ENCODE measurements at places on chromosomes 1 and 21.

DNA sequence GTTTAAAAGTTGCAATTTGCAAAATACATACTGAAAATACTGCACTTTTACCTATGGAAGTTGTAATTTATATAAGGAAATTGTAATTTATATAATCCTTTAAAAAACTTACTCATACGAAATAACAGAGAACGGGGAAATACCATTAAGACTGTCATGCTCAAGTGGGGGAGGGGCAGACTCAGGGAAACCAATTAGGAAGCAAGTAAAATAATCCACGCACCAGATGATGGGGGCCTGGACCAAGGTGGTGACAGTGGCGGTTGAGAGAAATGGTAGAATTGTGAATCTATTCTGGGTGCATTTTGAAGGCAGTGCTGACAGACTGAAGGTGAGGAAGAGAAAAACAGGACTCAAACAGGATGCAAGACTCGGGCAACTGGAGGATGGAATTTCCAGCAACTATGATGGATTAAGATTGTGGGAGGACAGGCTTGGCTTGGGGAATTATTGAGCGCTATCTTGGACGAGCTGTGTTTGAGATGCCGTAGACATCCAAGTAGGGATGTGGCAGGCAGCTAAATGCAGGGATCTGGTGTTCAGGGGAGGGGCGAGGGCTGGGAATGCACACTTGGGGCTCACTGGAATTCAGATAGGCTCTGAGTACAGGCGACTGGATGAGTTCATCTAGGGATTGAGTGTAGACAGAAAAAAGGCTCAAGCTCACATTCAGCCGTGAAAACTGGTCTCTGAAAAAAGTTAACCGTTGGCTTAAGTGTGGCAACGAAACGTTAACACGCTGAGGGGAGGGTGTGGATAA is 977 bp downstream of the LCA5L start:
- peak; percentile 26 for DNase-seq

GRCh38 chr1:166933633-166934032 is 41.7 kb downstream of the ILDR2 start:
- DNase-seq, result no peak

DNA sequence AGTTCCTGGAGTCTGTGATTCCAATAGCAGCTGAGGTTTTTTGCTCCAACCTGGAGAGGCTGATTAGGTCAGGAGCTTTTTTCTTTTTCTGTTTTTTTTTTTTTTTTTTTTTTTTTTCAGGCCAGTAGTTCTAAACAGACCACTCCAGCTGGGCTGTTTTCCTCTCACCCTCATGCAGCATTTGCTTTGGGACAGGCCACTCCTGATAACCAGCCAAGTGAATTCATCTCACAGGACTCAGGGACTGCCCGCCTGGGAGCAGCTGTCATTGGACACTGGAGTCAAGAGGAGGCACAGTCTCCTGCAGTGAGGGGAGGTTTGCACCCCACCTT is 22.9 kb downstream of the PLXNA2 start:
- no peak for DNase-seq

DNA sequence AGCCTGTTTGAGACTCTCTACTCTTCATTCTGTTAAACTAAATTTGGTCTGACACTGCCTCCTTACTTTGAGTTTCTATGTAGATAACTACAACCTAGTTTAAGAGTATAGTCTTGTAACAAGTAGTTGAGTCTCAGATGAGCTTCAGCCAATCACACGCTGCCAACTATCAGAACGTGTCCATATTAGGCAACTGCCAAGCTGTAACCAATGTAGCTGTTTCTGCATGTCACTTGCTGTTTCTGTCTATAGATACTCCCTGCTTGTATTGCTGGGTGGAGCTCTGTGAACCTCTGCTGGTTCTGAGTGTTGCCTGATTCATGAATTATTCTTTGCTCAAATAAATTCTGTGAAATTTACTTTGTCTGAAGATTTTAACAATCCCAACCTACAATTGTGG is 452.6 kb upstream of the NR5A2 start:
- no peak for DNase-seq

GRCh38 chr1:100542285-100542684 is 4.3 kb downstream of the GPR88 start:
- no peak for DNase-seq

DNA sequence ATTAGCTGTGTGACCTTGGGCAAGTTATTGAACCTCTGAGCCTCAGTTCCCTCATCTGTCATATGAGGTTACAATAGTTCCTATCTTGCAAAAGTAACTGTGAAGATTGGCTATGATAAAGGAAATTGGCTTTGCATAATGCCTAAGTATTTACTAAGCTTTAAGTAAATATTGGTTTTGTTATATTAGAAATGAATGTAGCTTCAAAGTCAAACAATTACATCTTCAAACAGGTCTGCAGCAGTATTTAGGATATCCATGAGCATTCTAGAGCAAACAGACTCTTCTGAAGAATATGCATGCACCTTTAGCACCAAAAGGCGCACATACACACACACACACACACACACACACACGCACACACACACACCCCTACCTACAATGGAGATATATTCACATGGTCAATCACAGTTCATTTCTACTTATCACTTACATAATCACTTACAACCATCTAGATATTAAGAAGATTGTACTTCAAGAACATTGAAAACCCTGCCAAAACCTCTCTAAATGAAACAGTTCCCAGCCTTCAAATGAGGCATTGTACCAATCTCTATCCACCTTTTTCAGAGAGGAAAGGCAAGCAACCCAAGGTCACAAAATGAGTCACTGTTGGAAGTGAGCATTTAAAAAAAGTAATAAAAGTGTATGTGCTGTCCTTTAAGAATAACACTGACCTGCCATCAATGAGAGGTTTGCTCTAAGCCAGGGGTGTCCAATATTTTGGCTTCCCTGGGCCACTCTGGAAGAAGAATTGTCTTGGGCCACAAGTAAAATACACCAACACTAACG is 13.4 kb upstream of the FAM43B start:
- no peak for DNase-seq

DNA sequence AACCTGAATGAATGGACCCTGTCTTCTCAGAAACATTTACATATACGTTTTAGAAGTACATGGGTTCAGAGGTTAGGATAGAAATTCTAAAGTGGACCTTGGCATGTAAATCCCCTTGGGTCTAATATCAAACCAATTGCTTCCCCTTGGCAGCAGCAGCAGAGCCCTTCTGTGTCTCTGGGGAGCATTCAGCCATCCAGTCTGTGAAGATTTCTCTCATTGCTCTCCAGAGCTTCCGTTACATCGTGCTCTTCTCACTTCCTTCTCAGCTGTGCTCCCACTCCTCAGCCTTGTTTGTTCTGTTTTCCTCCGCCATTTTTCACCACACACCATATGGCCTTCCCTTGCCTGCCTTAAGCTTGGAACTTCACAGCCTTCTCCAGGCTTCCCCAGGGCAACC is 61.5 kb upstream of the ATP1B1 start:
- no peak for DNase-seq

GRCh38 chr1:154856544-154856943 is 13.5 kb downstream of the KCNN3 start:
- no peak for DNase-seq

GRCh38 chr1:172427191-172427590 is 6.7 kb downstream of the C1orf105 start:
- DNase-seq, result no peak

DNA sequence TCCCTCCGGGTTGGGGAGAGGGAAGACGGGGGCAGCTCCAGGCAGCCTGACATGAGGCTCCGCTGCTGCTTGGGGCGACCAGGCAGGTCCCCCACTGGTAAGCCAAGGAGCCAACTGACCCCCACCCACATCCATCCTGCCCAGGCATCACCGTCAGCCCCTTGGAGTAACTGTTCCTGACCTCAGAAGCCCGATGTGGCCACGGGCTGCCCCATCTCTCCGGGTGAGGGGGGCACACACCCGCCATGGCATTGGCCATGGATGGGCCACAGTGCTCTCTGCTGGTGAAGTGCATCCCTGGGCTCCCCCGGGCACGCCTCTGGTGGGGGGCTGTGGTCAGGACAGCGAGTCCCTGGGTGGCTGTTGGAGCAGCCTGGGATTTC is 100.0 kb downstream of the CRYAA start:
- no peak for DNase-seq

DNA sequence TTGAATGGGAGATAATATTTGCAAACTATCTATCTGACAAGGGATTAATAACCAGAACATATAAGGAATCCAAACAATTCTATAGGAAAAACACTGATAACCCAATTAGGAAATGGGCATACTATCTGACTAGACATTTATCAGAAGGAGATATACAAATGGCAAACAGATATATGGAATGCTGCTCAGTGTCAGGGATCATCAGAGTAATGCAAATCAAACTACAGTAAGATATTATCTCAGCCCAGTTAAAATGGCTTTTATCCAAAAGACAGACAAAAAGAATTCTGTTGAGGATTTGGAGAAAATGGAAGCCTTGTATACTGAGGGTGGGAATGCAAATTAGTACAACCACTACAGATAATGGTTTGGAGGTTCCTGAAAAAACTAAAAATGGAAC is 758.0 kb upstream of the B3GALT2 start:
- DNase-seq, result no peak

- no peak for DNase-seq
These were observed 5.5 kb downstream of the GNG4 start for GRCh38 chr1:235643837-235644692.

GRCh38 chr1:203402629-203403337 is 51.9 kb upstream of the FMOD start:
- no peak for DNase-seq

DNA sequence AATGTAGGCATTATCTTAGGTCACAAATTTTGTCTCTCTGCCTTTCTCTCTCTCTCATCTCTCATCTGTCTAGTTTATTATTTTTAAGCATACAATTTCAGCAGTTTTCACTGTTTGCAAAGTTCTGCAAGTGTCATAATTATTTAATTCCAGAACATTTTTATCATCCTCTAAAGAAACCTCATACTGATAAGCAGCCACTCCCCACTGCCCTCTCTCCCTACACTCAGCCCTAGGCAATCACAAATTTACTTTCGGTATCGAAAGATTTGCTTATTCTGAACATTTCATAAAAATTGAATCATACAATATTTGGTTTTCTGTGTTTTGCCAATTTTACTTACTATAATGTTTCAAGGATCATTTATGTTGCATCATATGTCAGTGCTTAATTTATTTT is 16.6 kb downstream of the OR6Y1 start:
- DNase-seq, result no peak

DNA sequence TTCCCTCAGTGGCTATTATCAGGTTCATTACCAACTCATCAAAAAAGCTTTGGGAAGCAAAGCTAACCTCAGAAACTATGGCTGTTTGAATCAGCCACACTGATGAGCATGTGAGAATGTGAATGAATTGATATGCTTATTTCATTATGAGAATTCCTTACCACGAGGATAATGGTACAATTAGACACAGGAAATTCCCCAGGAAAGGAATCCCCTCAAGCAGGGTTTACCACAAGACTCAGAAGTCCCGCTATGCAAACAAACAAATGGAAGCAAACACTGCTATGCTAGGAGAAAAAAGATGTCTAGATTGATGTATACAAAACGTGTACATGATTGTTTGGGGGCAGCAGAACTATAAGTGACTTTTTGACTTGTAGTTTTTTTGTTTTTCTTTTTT is 205.0 kb downstream of the HMCN1 start:
- DNase-seq, result no peak

GRCh38 chr1:152960452-152961044 is 9.9 kb upstream of the SPRR4 start:
- DNase-seq, result no peak

- no peak for DNase-seq
These were observed 57.5 kb upstream of the IFFO2 start for GRCh38 chr1:19013826-19014548.

- DNase-seq, result no peak
These were observed 17.0 kb downstream of the CFAP126 start for GRCh38 chr1:161350671-161351070.

GRCh38 chr1:53643881-53644390 is 95.0 kb downstream of the GLIS1 start:
- no peak for DNase-seq

DNA sequence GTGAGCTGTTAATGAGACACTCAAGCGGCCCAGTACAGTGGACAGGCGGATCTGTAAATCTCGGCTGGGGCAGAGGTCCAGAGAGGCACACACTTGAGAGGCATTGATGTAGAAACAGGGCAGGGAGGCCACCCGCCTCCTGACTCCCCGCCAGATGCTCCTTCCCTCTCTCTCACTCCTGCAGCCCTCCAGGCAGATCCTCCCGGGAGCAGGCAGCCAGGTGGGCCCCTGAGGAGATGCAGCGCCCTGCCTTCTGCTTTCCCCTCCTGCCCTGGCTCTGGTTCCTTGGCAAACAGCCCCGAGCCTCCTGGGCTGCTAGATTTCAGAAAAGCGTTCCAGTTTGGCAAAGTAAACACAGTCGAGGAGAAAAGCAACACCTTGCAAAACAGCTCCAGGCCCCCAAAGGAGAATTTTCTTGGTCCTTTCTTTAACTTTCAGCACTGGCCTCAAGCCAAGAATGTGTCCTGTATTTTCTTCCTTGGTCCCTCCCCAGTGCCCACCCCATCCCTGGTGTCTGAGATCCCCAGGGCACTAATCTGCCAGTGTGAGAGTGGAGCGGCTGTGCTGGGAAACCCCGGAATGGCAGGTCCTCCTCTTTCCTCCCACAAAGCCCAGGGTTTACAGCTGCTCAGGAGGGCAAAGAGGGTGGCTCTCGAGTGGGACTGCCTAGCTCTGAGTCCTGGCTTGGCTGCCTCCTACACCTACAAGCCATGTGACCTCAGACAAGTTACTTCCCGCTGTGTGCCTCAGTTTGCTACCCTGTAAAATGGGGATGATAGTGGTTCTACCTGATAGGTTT is 29.4 kb upstream of the IFNLR1 start:
- DNase-seq, result no peak

GRCh38 chr1:14970115-14970798 is 183.3 kb upstream of the TMEM51 start:
- peak; percentile 62 for DNase-seq

DNA sequence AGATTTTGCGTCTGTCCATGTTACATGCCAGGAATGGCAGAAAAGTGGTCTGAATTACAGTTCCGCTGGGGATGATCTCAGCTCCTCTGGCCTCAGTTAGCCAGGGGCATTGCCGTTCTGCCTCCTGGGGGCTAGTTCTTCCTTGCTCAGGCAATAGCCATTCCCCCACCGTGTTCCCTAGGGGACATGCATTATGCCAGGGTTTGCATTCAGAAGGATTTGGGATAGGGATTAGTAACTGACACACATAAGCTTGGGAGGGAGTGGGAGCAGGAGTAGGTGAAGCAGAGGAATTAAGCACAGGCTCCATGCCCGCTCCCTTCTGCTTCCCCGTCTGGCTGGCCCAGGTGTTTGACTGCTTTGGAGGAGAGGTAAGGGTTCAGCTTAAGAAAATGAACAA is 12.7 kb downstream of the LRRC71 start:
- DNase-seq, result no peak

DNA sequence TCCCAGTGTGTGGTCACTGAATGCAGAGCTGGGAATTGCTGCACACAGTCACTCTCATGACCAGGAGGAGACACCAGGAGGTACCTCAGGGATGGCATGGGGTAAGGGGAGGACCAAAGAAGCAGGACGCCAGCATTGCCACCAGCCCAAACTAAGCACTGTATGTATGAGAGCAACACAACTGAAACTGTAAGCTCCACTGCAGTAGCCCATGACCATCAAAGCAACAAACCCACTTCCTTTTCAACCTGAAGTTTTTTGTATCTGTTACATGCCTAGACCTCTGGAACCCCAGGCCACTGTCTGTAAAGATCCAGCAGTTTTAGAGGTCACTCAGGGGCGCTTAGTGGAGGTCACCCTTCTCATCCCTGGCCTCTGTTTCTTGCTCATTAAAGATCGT is 164.3 kb downstream of the SETD4 start:
- no peak for DNase-seq

All from kidney capillary endothelial cell (primary cell).